Stimulated activated CD4-positive, alpha-beta T cell treated with anti-CD3 and anti-CD28 coated beads, TNF-alpha, amount 100 ng/mL, for 1 hour (primary cell): ENCODE measurements at places on chromosomes 11 and 22.

DNA sequence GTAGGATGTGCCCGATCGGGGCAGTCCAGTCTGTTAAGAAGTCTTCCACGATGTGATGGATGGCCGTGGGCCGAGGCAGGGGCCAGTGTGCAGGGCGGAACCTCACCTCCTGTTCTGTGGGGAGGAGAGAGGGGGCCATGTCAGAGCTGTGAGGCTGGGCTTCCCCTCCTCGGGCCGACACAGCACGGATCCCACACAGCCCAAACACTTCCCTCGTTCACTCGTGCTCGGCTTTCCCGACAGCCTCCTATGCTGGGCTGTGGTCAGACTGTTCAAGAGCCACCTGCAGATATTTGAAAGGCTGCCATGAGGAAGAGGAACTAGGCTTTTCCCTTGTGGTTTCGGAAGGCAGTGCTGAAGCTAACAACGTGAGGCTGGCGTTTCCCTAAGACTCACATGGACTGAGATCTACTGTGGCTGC, 12.3 kb upstream of the TXN2 start:
- no peak for DNase-seq

GRCh38 chr11:18789942-18790341, 1.7 kb downstream of the PTPN5 start:
- no peak for DNase-seq

DNA sequence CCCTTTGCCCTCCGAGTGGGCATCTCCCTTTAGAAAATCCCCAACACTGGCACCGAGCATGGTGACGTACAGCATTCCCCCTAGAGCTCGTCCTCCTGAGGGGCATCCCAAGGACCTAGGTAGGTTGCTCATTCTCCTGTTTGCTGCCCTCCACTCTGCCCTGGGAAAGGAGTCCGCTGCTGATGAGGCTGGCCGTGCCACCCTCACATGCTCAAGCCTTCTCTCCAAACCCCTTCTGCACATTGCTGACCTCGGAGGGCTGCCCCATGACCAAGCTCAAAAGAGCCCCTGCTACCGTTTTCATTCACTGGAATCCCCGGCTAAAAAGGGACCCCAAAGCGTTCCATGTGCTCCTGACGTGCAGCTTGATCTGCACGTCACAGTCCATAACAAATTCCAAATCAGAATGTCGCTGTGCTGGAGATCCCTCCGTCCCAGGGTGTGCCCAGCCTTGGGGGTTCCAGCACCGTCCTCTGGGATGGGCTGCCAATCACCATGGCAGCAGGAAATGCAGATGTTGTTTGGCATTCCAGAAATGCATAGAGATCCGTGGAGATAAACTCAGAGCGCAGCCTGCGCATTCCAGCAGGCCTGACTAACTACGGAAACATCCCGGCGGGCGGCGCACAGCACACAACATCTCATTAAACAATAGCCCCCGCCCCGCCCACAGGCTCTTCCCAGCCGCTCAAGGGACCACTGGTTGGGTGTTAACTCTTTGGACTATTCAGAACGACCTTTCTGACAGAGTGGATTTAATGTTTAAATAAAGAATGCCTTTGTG, 26.3 kb upstream of the GNB1L start:
- DNase-seq: no peak

- no peak for DNase-seq
These were observed 86.3 kb upstream of the RTL6 start for GRCh38 chr22:44584256-44584902.

GRCh38 chr11:44698252-44698912, 28.4 kb upstream of the TSPAN18 start:
- no peak for DNase-seq

- no peak for DNase-seq
These were observed 373.1 kb downstream of the ETS1 start for GRCh38 chr11:128214263-128214662.

GRCh38 chr11:87006035-87006434, 31.7 kb upstream of the TMEM135 start:
- no peak for DNase-seq

- no peak for DNase-seq
These were observed 50.4 kb downstream of the TENM4 start for GRCh38 chr11:79390477-79390876.

- DNase-seq: no peak
These were observed 13.2 kb downstream of the HSD17B12 start for GRCh38 chr11:43693731-43694130.

- no peak for DNase-seq
These were observed 68.2 kb upstream of the ALKBH3 start for GRCh38 chr11:43812471-43812870.
